MG63 (cell line): ENCODE measurements at places on chromosomes 1 and 21. TPM values are rescaled to one million over a fixed set of nuclear protein-coding genes. Genes with fewer than 3 reads are reported as not detected.

Gene CDCA8
- 6.3 and 14.2 TPM in 2 replicates for total RNA-seq

DNA sequence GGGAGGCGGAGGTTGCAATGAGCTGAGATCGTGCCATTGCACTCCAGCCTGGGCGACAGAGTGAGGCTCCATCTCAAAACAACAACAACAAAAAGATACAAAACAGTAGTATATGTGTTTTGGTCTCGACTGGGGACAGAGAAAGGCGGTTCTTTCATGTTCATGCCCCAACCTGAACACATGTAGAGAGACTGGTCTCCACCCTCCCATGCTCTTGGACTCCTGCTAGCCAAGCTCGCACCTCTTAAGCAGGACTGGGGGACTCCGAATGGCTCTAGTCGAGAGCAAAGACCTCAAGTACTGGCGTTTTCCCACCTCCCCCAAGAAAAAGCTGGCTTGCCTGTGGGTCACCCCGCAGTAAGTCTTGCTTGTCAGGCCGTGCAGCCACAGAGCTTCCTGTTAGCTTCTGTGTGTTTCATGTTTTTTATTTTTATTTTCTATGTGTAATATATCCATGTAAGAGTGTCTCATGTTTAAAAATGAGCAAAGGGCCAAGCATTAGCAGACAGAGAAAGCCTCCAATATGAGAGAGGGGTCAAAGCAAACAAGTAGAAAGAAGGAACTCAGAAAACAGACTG, 91.6 kb downstream of the SCCPDH start:
- no peak for DNase-seq

Gene INAVA
- total RNA-seq, result not detected in 2 replicates

DNA sequence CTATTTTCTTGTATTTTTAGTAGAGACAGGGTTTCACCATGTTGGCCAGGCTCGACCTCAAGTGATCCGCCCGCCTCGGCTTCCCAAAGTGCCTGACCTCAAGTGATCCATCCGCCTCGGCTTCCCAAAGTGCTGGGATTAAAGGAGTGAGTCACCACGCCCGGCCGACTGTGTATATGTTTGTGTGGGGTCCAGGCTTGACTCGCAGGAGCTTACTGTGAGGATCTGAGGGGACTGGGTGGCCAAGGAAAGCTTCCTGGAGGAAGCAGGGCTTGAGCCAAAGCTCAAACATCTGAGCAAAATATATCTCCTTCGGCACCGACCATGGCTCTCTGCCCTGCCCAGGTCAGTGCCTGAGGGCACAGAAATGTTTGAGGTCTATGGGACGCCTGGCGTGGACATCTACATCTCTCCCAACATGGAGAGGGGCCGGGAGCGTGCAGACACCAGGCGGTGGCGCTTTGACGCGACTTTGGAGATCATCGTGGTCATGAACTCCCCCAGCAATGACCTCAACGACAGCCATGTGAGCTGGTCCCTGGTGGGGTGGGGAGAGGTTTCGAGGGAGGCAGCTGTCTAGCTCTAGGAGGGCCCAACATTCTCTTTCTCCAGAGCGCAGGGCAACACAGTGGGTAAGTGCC, 10.5 kb downstream of the PADI3 start:
- peak; percentile 93 for DNase-seq

Gene RXRG
- total RNA-seq, result 0.47 TPM in 1 of 2 replicates, not detected in the other

Gene PCSK9
- total RNA-seq, result not detected in 2 replicates

Gene KCNJ15
- not detected in 2 replicates for total RNA-seq

DNA sequence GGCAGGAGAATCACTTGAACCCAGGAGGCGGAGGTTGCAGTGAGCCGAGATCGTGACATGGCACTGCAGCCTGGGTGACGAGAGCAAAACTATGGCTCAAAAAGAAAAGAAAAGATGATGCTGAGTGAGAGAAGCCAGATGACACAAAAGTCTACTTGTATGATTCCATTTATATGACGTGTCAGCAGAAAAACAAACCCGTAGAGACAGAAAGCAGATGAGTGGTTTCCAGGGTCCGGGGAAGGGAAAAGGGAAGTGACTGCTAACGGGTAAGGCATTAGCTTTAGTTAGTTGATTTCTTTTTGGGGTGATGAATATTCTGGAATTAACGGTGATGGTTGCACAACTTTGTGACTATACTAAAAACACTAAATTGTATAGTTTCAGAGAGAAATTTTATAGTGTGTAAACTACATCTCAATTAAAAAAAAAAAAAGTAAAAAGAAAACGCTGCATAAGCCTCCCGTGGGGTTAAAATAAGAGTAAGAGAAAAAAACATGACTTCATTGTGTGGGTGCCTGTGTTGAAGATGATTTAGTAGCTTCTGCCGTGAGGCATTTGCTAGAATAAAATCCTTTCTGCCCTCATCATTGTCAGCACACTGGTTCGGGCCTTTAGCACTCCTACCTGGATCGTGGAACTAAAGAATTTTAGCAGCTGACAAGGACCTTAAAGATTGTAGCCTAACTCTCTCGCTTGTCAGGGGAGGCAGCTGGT, 24.7 kb upstream of the ATP5PO start:
- DNase-seq, result no peak

GRCh38 chr1:58331156-58331555, 215.4 kb downstream of the OMA1 start:
- no peak for DNase-seq

- DNase-seq, result no peak
Measured at GRCh38 chr1:1424707-1425106, 3.6 kb upstream of the ANKRD65 start.
